Camera-type eye (tissue), 1 donor: ENCODE measurements at places on chromosomes 7 and 10. TPM values are rescaled to one million over a fixed set of nuclear protein-coding genes. Genes with fewer than 3 reads are reported as not detected.

The CAV2 gene
- total RNA-seq, result 38.8 TPM

The ASAH2 gene
- total RNA-seq, result 1.5 TPM

The POLR2J gene
- 5.1 TPM for total RNA-seq

The C7orf33 gene
- total RNA-seq, result 3.6 TPM

The CYP3A4 gene
- not detected for total RNA-seq

The PIK3AP1 gene
- 5.4 TPM for total RNA-seq

The CNNM1 gene
- total RNA-seq, result 2.4 TPM

The FOXI2 gene
- not detected for total RNA-seq

The PTPRE gene
- total RNA-seq, result 12.6 TPM

The NPSR1 gene
- 0.99 TPM for total RNA-seq

The FAM25G gene
- not detected for total RNA-seq

The MRLN gene
- total RNA-seq, result 23.1 TPM

The OR6V1 gene
- total RNA-seq, result not detected

The OR2A5 gene
- not detected for total RNA-seq

The HBP1 gene
- 196 TPM for total RNA-seq

The CYP26C1 gene
- 0.38 TPM for total RNA-seq

The CYP2C19 gene
- total RNA-seq, result not detected

The TBXAS1 gene
- total RNA-seq, result 5.9 TPM

The DLX6 gene
- total RNA-seq, result not detected

The IDI2 gene
- total RNA-seq, result not detected

The C10orf62 gene
- not detected for total RNA-seq

The SLIT1 gene
- total RNA-seq, result 8.2 TPM

The RET gene
- total RNA-seq, result 4.5 TPM

The CACNB2 gene
- total RNA-seq, result 31.2 TPM

The NEURL1 gene
- 16.8 TPM for total RNA-seq

The UNCX gene
- 1.3 TPM for total RNA-seq

The ETV1 gene
- total RNA-seq, result 20.0 TPM

The TMEM196 gene
- 9.7 TPM for total RNA-seq
